ENCODE measurements at places on chromosomes 13 and 19. TPM values are rescaled to one million over a fixed set of nuclear protein-coding genes. Genes with fewer than 3 reads are reported as not detected.

Gene SERTM1
- not detected for total RNA-seq

DNA sequence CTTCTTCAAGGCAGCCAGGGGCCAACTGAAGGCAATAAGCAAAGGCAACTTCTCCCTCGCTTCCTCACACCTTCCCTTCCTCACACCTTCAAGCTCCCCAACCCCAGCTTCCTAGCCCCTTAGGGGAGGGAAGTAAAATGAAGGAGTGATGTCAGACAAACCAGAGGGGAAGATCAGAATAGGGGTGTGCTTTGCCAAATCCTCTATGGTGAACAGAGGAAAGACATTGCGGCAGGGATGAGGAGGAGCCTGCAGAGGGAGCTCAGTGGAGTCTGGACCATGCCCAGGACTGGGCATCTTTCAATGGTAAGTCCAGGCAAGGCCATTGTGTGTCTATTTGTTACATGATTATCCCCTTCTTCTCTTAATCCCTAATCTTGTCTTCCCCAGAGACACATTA is 164.0 kb downstream of the TSHZ3 start:
- no peak overlapping the region for H3K27ac ChIP-seq
- H3K4me3 ChIP-seq = no peak overlapping the region
- no peaks in the 10 kb centered on the region for H3K36me3 ChIP-seq
- DNase-seq = no peak
- no peaks in the 10 kb centered on the region for H3K27me3 ChIP-seq
- H3K4me1 ChIP-seq = no peaks in the 10 kb centered on the region

GRCh38 chr19:4067396-4068046 is 822 bp upstream of the ZBTB7A start:
- DNase-seq = no peak
- H3K27me3 ChIP-seq = no peaks in the 10 kb centered on the region
- peaks cover 36% of the 10 kb centered on the region for H3K4me1 ChIP-seq
- peak overlapping the region; percentile 99 for H3K27ac ChIP-seq
- peak overlapping the region; percentile 74 for H3K4me3 ChIP-seq

Gene MRPL34
- 185 TPM for total RNA-seq

Gene CEACAM3
- not detected for total RNA-seq

DNA sequence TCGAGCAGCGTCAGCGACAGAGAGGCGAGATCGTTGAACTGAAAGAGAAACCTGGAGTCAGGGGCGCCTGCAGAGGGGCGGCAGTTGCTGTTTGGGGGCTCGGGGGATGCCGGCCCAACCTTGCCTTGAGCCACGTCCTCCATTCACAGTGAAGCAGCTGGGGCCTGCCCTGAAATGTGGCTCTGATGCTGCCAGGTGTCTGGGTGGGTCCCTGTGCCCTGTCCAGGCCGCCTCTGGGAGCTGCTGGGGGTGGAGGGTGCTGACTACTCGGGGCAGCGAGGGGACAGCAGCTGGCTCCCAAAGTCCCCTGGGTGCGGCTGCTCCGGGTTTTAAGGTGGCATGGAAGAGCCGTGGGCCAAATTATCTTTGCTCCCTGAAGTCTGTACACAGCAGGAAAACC is 17.7 kb upstream of the RANBP3 start:
- H3K36me3 ChIP-seq = no peaks in the 10 kb centered on the region
- no peaks in the 10 kb centered on the region for H3K4me1 ChIP-seq

DNA sequence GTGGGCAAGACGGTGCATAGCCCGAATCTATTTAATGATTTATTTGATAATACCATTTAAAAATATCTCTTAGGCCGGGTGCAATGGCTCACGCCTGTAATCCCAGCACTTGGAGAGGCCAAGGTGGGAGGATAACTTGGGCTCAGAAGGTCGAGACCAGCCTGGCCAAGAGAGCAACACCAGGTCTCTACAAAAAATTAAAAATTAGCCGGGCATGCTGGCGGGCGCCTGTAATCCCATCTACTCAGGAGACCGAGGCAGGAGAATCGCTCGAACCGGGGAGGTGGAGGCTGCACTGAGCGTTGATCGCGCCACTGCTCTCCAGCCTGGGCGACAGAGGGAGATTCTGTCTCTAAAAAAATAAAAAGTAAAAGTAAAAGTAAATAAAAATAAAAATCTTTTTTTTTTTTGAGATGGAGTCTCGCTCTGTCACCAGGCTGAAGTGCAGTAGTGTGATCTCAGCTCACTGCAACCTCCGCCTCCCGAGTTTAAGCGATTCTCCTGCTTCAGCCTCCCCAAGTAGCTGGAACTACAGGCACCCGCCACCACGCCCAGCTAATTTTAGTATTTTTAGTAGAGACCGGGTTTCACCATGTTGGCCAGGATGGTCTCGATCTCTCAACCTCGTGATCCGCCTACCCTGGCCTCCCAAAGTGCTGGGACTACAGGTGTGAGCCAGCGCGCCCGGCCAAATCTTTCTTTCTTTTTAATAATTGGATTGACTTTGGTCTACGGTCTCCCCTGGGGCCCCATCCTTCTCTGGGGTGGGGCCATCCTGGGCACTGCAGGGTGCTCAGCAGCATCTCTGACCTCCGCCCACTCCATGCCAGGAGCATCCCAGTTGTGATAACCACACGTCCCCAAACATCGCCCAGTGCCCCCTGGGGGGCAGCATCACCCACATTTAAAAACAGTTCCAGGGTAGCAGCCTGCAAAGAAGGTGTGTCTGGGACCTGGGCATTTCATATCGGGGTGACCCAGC is 90.7 kb downstream of the GNG7 start:
- peak overlapping the region; percentile 83 for H3K27ac ChIP-seq
- H3K4me1 ChIP-seq = peaks cover 4% of the 10 kb centered on the region
- DNase-seq = no peak
- peaks cover 7% of the 10 kb centered on the region for H3K27me3 ChIP-seq
- H3K4me3 ChIP-seq = peak overlapping the region; percentile 50

DNA sequence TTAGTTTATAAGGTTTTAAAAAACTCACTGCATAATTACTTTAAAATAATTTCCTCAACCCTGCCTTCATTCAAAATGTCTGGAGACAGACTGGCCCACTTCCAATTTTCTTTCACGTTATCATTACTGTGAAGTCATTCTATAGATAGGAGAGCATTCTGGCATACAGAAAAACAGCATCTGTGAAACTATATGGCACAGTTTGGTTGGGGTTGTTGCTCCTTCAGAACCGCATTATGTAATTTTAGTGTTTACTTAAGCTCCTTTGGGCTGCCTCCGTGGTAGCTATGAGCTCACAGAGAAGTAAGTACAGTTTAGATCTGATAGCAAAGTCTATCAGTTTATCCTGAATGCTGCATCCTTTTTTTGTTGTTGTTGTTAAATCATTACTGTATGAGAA is 104.3 kb downstream of the KCNRG start:
- no peak overlapping the region for H3K27ac ChIP-seq
- no peaks in the 10 kb centered on the region for H3K36me3 ChIP-seq
- no peaks in the 10 kb centered on the region for H3K27me3 ChIP-seq
- no peak for DNase-seq

DNA sequence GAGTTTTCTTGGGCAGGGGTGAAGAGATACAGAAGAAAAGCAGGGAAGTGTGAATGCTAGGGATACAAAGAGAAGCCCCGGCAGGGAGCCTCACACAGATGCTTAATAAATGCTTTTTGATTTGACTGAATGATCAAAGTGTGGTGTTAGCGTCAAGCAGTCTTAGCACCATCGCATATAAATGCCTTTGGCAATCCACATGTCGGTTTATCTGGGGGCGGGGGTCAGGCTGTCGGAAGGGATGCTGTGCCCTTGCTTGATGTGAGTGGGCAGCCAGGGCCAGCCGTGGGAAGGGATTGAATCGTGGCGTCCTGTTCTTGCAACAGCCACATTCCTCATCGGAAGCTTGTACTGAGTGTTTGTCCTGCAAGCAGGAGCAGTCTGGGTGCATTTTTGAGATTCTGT is 173.1 kb downstream of the LACC1 start:
- no peaks in the 10 kb centered on the region for H3K36me3 ChIP-seq
- no peaks in the 10 kb centered on the region for H3K27me3 ChIP-seq
- H3K4me1 ChIP-seq = peaks cover 27% of the 10 kb centered on the region
- no peak for DNase-seq
- peak overlapping the region; percentile 43 for H3K27ac ChIP-seq

Gene GDF15
- 31.0 TPM for total RNA-seq

DNA sequence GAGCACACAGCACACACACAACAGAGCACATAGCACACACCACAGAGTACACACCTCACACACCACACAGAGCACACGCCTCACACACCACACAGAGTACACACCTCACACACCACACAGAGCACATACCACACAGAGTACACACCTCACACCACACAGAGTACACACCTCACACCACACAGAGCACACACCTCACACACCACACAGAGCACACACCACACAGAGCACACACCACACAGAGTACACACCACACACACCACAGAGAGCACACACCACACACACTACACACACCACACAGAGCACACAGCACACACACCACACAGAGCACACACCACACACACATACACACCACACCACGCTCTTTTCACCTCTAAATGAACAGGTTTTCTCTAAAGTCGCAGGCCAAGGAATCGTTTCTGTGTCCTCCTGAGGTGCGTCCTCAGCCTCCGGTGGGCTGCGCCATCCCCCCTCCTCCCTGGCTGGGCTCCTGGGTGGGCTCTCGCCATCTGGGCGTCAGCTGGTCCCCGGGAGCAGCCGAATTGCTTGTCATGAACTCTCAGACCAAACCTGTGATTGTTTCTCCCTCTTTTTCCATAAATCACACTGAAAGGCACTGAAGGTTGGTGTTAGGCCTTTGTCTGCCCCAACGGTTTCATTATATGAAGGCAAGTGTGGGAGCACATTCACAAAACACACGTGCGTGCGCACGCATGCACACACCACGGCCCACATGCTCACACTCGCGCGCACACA is 37.4 kb downstream of the TMEM255B start:
- no peak overlapping the region for H3K4me3 ChIP-seq
- DNase-seq = no peak
- H3K27me3 ChIP-seq = no peaks in the 10 kb centered on the region
- H3K36me3 ChIP-seq = peaks cover 13% of the 10 kb centered on the region
- no peaks in the 10 kb centered on the region for H3K4me1 ChIP-seq

GRCh38 chr13:30043631-30043925 is 193.2 kb upstream of the UBL3 start:
- no peaks in the 10 kb centered on the region for H3K27me3 ChIP-seq
- H3K4me1 ChIP-seq = no peaks in the 10 kb centered on the region
- no peak for DNase-seq

GRCh38 chr13:77548095-77548494 is 12.6 kb downstream of the SCEL start:
- no peak for DNase-seq
- H3K27me3 ChIP-seq = no peaks in the 10 kb centered on the region
- H3K27ac ChIP-seq = no peak overlapping the region
- no peaks in the 10 kb centered on the region for H3K4me1 ChIP-seq
- H3K36me3 ChIP-seq = no peaks in the 10 kb centered on the region

Gene PEAK3
- 4.2 TPM for total RNA-seq

DNA sequence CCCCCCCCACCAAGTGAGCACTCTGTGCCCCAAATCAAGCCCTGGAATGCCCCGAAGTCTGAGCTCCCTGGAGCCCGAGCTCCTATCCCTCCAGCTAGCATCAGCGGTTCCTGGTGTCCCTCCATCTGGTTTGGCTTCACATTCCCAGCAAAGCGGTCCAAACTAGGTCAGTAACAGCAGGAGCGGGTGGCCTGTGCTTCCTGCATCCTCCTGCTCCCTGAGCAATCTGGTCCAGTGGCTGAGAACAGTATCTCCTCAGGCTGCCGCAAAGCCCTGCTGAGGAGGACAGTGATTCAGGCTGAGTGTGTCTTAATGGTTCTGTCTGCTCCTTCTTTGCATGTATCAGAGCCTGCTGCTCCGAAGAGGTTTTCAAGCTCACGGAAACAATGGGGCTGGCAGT is 25.9 kb downstream of the RASL11A start:
- no peak for DNase-seq
- no peaks in the 10 kb centered on the region for H3K36me3 ChIP-seq
- H3K27ac ChIP-seq = no peak overlapping the region
- no peaks in the 10 kb centered on the region for H3K4me1 ChIP-seq

- H3K27me3 ChIP-seq = no peaks in the 10 kb centered on the region
- DNase-seq = no peak
- no peak overlapping the region for H3K27ac ChIP-seq
- peak overlapping the region; percentile 36 for H3K4me3 ChIP-seq
- H3K36me3 ChIP-seq = no peaks in the 10 kb centered on the region
- peaks cover 7% of the 10 kb centered on the region for H3K4me1 ChIP-seq
These were observed 16.4 kb upstream of the ZNF331 start for GRCh38 chr19:53521373-53522202.

Gene KLK1
- 1.8 TPM for total RNA-seq

DNA sequence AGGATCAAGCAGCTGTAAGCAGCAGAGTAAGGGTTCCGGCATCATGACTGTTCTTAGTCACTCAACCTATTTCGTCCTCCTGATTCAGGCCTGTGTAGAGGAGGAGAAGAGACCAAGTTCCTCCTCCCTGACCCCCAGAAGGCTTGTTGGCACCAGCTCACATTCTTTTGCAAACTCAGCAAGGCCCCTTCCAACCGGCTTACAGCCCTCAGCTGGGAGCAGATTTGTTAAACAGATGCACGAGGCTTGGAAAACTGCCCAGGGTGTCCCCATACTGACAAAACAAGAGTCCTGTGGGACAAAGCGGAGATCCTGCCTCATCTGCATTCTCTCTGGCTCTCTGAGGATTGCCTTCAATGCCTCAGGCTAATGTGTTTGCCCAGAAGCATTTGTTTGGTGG is 113.2 kb upstream of the SOX21 start:
- H3K27ac ChIP-seq = no peak overlapping the region
- H3K36me3 ChIP-seq = no peaks in the 10 kb centered on the region
- no peaks in the 10 kb centered on the region for H3K4me1 ChIP-seq

DNA sequence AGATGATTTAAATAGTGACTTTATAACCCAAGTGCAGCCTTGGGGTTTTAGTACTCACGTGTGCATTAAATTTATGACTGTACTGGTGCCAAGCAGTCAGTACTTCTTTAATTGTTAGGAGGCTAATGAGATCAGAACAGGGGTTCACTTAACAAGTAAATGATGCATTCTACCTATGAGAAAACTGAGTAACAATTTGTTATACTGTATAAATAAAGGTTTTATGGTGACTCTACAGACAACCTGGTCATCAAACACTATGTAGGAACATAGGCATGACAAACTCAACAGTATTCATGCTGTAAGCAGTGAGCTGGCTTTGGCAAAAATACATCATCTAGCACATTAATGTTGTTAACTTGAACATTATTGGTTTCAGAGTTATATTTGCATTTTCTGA is 75.6 kb downstream of the UBL3 start:
- DNase-seq = no peak
- H3K4me3 ChIP-seq = no peak overlapping the region
- no peaks in the 10 kb centered on the region for H3K4me1 ChIP-seq
- H3K27me3 ChIP-seq = no peaks in the 10 kb centered on the region
